Right ventricle myocardium superior (tissue), 1 donor: ENCODE measurements at places on chromosomes 6 and 20.

- DNase-seq, result no peak
Measured at GRCh38 chr6:14100138-14100537, 17.4 kb upstream of the CD83 start.

- peak; percentile 6 for DNase-seq
Measured at GRCh38 chr6:44042989-44043478, 84.2 kb downstream of the MRPL14 start.

- DNase-seq, result no peak
Measured at GRCh38 chr6:126531286-126531685, 191.4 kb downstream of the CENPW start.

DNA sequence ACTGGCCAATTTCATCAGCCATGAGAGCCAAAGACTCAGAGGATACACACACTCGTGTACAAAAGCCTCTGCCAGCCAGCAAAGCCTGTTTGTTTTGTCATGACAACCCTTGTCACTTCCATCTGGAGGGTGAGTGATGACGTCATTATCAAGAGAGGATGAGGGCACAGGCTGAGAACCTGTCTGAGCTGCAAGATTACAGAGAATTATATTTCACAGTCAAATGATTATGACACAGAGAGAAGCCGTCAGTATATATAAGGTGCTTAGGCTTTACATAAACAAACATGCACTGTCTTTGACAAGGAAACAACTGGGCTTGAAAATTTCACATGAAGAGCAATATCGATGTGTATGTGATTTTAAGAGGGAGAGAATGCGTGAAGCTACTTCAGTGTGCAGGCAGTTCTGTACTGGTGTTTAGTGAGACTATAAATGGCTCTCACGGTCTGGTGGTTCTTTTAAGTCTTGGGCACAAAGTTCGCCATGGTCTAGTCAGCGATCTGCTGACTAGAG is 36.5 kb upstream of the BCLAF1 start:
- no peak for DNase-seq

DNA sequence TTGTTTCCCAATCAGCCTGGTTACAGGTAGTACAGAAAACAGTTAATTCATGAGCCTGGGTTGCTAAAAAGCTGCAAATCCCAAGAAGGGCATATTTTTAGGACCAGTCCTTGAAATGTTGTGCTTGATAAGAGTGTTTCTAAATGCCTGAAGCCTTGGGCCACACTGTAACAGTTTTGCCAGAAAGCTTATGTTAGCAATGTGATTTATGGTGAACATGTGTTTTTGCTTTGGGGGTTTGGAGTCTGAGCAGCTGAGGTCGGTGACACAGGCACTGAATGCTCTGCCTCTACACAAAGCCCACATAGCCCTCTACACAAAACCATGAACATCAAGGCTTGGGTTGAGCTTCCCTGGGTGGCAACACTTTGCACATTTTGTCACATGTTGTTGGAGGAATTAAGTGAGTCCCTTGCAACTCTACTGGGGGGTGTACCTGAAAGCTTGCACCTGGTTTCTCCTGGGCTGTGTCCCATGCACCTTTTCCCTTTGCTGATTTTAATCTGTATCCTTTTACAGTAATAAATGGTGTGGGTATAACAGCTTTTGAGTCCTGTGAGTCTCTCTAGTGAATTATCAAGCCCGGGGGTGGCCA is 22.2 kb downstream of the AHI1 start:
- DNase-seq, result no peak

- no peak for DNase-seq
Measured at GRCh38 chr6:36598326-36598725, 4.2 kb downstream of the SRSF3 start.

- no peak for DNase-seq
Measured at GRCh38 chr20:11881449-11881848, 36.2 kb upstream of the BTBD3 start.

DNA sequence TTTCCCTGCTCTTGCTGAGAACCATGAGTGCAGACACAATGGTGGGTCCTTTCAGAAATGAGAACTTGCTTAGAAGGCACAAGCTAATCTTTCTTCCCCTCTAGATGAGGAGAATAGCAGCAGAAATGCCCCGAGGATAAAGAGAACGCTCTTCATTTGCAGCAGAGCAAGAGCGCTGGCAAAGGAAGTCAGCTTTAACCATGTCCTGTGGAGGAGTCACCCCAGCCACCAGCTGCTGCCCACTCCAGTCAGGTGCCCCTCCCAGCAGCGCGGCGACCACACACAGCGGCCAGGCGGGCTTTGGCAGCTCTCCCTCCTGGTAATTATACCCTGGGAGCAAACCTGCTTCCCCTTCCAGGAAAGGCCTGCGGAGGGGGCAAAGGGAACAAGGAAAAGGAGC is 42.4 kb upstream of the EMILIN3 start:
- no peak for DNase-seq

- DNase-seq, result no peak
Measured at GRCh38 chr6:38080360-38080759, 260.8 kb downstream of the ZFAND3 start.

DNA sequence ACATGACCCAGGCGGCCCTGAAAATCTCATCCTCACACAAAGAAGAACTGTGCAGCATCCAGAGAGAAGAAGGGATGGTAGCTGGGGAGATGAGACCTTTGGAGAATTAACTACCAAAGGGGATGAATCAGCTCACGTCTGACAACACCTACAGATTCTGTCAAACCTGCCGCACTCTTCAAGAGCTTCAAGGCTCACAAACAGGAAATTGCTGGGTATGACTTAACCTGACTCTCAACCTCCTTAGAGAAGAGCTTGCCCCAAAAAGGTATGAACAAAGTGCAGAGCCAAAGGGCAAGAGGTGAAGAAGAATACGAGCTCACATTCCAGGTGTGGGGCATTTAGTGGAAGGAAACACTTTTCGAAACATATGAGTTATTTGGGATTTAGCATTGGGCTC is 139.8 kb downstream of the BACH2 start:
- no peak for DNase-seq

DNA sequence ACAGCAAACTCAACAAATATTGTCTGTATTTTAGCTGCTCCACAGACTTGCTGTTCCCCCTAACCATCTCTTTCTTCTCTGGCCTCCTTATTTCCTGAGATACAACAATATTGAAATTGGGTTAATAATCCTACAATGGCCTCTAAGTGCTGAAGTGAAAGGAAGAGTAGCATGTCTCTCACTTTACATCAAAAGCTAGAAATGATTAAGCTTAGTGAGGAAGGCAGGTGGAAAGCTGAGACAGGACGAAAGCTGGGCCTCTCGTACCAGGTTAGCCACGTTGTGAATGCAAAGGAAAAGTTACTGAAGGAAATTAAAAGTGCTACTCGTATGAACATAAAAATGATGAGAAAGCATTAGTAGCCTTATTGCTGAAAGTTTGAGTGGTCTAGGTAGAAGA is 63.8 kb downstream of the ELOVL5 start:
- DNase-seq, result no peak

DNA sequence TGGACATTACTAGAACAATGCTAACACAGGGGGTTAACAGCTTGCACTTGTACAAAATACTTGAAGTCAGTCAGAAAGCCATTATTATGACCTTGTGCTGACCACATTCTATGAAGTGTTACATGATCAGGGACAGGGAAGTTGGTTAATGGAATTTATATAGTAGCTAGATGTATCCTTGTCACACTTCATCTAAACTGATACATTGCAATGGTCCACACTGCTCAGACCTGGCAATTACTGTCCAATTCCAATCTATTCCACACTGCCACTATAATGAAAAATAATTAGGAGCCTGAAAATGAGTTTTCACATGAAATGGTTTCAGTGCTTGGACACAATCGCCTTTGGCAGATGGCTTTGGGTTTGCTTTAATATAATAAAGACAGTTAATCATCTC is 850.8 kb downstream of the EPHA7 start:
- no peak for DNase-seq

DNA sequence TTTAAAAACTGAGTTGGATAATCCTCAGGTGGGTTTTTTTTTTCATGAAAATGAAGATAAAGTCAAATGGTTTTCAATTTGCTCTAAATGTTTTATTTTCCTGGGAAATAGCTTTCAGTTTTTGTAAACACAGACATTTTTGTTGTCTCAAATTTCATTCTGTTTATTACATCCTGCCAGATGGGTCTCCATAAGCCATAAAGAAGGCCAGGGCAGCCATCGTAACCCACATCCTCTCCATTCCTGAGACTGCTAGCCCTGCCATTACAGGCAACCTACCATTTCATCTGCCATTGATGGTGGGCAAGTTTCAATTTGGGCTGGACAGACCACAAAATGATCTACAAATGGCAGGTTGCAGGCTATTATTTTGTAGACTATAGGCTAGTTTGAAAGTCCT is 60.8 kb downstream of the BTBD3 start:
- no peak for DNase-seq

DNA sequence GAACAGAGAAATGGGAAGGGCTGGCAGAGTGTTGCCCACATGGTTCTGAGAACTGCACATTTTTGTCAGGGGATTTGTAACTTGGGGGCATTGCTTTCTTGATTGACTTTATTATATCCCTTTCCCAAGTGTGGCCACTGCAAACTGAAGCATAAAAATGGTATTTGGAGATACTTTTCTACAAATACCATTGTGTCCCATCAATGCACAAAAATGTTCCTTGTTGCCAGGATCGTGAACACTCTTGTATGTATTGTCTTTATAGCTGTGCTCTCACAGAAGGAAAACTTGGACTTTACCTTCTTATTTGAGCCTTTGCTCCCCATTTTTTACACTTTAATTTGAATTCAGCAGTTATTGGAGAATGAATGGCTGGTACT is 57.1 kb upstream of the C20orf144 start:
- no peak for DNase-seq

- no peak for DNase-seq
Measured at GRCh38 chr6:109263873-109264700, 118.2 kb downstream of the CD164 start.

DNA sequence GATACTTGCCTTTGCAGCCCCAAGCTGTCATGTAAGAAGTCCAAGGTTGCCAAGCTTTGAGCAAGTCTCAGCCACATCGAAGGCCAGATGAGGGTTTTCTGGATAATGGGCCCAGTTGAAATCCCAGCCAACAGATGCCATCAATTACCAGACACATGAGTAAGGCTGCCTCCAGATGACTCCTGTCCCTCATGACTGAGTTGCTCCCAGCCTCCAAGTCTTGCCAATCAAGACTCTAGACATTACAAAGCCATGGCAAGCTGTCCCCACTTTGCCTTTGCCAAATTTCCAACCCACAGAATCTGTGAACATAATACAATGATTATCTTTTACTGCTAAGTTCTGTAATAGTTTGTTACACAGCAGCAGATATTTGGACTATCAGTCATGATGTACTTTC is 76.8 kb upstream of the ARMC2 start:
- DNase-seq, result no peak

GRCh38 chr20:56766528-56766927 is 137.4 kb downstream of the TFAP2C start:
- DNase-seq, result no peak

- DNase-seq, result peak; percentile 90
Measured at GRCh38 chr20:37880726-37881591, 22.0 kb upstream of the VSTM2L start.

- DNase-seq, result no peak
Measured at GRCh38 chr20:53712212-53712977, 118.8 kb upstream of the ZNF217 start.

DNA sequence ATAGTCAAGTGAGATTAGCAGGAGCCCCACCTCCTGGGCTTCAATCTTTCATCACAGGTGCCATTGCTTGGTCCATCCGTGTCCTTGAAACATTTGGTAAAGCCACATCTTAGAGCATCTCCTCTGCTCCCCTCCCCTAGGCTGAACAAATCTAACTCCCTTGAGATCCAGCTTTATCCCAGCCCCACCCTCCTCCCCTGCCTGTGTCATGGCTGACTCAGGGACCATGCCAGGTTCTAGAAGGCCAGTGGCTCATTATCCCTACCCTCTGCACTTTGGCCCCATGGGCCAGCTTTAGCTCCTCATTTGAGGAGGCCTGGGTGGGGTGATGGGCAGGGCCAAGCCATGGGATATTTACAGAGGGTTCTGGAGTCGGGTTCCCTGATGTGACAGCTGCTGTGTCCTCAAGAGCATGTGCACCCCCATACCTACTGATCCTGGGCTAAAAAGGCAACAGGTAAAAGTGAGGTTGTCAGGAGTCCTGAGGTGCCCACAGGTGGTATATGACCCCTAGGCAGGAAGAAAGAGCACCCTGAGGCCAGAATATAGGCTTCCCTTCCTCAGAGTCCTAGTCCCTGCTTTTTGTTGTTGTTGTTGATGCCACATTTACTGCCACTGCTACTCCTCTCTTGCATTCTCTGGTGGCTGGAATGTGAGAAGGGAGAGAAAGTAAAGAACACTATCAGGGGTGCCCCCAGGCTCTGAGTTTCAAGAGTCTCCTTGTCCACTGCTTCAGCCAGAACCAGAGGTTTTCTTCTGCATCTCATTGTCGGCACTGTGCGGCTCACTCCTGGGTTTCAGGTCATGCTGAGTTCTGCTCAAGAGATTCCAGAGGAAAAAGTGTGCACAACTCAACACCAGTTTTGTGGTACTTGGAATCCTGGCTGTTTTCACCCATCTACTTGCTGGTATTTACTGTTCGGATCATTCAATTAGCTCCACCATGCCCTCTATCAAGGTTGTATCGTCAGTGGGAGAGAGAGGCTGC is 228.4 kb downstream of the LRFN2 start:
- no peak for DNase-seq

DNA sequence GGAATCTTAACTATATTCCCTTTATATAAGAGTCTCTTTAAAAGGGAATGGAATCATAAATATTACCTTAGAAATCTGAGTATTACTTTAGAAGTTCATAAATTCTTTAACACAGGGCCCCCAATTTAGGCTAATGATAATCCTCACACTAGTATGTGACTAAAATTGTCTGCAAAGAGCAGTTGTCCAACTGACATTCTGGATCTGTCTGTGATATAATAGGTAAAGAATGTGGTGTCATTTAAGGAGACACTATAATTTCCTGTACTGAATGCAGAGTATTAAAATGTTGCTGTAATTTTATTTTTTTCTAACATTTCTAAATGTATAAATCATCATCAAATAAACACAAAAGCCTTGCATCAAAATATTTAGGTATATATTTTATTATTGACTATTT is 128.5 kb upstream of the DST start:
- no peak for DNase-seq

DNA sequence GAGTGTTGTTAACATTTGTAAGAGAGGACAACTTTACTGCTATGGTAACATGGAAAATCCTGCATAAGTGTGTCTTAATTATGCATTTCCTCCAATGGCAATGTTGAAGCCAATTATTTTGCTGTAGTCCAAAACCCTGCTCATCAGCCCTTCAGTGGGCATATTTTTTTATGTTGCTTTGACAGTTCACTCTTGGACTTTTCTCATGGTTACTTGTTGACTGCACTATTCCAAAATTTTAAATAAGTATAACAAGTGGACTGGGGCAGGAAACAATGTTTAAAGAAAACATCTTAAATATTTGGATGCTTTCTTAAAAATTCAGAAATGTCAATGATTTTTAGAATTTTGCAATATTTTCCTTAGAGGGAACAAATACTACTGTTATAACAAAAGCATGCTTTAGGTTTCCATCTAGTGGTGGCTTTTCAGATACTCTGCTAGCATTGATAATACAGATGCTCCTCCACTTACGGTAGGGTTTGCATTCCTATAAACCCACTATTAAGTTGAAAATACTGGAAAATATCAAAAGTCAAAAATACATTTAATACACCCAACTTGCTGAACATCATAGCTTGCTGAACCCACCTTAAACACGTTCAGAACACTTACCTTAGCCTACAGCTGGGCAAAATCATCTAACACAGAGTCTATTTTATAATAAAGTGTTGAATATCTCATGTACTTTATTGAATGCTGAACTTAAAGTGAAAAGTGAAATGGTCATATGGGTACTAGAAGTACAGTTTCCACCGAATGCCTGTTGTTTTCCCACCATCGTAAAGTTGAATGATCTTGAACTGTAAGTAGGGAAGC is 86.4 kb downstream of the ADGRG6 start:
- no peak for DNase-seq

- DNase-seq, result no peak
Measured at GRCh38 chr6:44176762-44177509, 18.3 kb downstream of the CAPN11 start.
